Lung microvascular endothelial cell (primary cell): ENCODE measurements at places on chromosomes 3 and 15. TPM values are rescaled to one million over a fixed set of nuclear protein-coding genes. Genes with fewer than 3 reads are reported as not detected.

DNA sequence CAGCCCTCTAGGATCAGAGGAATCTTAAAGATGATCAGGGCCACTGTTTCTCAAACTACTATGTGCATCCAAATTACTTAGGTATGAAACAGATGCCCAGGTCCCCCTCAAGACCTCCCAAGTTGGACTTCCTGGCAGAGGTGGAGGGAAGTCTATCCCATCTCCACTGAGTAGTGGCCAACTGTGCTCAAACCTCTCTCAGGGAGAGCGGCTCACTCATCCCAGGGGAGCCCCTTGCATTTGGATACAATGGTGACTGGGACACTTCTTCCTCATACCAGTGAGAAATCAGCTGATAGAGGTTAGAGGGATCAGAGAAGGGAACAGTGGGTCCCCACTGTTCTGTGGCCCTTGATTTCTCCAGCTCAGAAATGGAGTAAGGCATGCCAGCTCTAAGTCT lies 8.7 kb upstream of the WNT7A start:
- no peak for DNase-seq

DNA sequence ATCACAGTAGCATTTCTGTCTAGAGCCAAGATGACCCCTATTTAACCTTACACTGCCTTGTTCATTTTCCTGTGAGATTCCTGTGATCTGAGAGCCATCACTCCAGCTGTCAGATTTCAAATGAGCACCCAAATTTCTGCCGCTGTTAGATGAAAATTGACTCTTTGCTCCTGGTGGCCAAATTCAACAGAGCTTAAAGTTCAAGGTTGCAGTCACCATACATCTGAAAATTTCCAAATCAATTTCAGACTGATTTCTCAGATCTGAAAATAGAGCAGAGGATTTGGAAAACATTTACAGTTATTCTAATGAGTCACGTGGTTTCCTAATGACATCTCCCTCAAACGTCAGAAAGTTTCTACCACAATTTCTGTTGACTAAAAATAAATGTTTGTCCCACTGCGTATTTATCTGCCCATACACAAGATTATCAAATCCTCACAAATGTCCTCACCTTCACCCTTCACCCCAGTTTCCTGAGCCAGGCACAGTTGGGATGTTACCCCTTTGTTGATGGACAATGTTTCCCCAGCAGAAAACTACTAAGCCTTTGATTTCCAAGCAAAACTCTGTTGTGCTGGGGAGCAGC lies 16.4 kb downstream of the HDC start:
- DNase-seq, result no peak

DNA sequence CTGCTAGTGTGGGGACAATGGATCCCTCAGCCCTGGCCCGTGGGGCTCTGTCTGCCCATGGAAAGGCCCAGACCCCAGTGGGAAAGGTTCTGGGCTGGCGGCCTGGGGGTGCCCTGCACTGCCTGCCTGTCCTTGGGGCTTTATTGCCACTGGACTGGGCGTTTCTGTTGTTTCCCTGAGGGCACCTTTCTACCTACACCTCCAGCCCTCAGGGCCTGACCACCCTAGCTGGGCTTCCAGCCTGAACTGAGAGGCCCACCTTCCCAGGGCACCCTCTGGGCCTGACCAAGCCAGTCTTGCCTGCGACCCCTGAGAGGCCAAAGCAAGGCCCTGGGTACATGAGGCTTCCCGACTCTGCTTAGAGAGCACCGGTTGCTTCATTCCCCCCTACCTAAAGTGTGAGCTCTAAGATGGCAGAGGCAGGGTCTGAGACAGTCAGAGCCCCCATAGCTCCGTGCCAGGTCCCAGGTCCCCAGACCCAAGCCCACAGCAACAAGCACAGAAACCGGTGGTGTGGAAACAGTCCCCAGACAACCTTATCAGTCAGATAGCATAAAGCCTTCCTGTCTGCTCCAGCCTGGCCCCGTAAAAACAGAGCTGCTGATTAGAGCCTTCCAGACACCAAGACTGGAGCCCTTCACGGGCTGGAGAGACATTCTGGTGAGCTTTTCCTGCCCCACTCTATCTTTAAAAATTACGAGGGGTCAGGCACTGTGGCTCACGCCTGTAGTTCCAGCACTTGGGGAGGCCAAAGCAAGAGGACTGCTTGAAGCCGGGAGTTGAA lies 102.8 kb downstream of the CHSY1 start:
- DNase-seq, result peak; percentile 39

Gene ITIH3
- total RNA-seq, result 0.22 and 0.60 TPM in 2 replicates

DNA sequence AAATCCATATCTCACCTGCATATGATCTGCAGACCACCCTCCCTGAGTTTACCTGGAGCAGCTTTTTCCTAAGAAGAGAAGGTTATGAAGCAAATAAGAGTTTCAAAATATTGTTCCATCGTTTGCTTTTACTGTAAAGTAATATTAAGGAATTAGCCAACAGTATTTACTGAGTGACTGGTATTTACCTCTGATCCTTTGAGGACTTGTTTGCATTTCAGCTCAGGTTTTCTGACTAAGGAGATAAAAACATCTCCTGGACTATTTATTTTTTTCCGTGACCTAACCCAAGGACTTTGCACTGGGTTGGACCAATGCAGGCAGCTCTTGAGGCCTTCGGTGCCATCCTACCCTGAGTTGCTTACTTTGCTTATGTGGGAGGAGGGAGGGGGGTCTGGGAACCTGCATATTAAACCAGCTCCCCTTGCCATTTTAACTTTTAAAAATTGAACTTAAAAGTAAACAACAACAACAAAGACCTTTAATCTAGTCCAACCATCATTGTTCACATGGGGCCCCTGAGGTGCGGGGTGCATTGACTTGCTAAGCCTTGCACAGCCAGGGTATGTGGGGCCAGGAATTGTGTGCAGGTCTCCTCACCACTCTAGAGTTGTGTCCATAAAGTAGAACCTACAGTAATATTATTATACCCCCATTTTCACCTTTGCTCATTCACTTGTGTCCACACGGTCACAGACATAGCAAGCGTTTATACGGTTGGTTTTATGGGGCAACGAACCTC lies 39.3 kb downstream of the TRAK1 start:
- no peak for DNase-seq

- DNase-seq, result no peak
Observed at GRCh38 chr3:138439646-138440045, 5.2 kb downstream of the ESYT3 start.

DNA sequence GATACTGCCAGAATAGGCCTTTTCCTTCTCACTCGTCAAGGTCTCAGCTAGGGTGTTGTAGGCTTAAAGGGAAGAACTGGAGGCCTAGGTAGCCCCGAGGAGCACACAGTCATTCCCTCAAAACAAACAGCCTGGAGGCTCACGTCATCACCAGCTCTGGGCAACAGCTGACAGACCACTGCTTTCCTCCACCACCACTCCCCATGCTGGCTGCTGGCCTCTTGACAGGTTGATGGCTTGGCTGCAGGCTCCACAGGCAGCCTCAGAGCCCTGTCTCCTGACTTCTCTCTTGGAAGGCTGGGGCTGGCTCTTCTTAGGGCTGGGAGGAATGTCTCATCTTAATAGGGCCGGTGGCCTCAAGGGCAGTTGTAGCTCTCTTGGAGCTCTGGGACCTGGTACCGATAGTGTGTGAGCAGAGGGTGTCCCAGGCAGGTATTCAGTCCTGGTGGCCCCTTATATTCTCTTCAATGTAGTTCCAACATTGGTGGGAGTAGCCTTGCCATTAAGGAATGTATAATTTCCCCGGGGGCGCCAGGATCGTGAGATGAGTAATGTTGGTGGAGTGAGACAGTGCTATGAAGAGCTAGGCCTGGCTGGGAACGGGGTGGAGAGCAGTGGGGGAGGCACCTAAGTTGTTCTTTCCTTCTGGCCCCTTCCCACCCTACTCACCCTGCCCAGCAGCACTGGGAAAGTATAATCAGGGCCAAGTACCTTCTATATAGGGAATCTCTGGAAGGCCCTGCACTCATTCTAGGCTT lies 6.1 kb upstream of the AP2M1 start:
- DNase-seq, result no peak

DNA sequence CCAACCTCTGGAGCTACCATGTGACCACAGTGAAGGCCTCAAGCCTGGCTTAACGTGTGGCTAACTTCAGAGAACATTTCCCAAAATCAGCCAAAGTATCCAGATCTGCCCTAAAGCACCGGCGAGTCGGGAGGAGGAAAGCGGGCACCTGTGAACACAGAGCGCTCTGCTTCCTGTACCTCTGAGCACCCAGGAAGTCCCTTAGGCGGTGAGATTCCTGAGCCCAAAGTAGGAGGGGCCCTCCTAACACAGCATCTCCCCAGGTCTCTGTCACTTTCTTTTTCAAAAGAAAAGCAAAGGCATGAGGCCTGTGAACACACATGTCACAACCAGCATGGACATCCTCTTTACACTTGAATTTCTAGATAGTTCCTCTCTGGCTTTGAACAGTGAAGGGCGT lies 944 bp upstream of the EIF4E3 start:
- DNase-seq, result no peak

DNA sequence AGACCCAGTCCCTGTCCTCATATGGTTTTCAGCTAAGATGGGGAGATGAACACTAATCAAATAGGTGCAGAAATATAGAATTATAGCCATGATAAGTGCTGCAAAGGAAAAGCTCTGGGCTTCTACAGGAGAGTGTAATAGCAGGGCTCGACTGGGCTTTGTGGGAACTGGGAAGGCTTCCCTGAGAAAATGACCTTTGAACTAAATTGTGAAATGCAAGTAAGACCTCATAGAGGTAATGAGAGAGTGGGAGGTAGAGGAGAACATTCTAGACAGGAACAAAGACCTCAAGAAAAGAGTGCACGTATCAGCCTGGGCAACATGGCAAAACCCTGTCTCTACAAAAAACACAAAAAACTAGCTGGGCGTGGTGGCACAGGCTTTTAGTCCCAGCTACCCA lies 231.6 kb downstream of the ABHD5 start:
- DNase-seq, result no peak

- peak; percentile 46 for DNase-seq
Observed at GRCh38 chr15:76147906-76148570, 88.3 kb downstream of the TMEM266 start.

GRCh38 chr3:115766587-115767482 lies 143.5 kb downstream of the GAP43 start:
- peak; percentile 61 for DNase-seq

Gene FILIP1L
- 22.0 and 36.3 TPM in 2 replicates for total RNA-seq

- DNase-seq, result no peak
Observed at GRCh38 chr3:72582211-72582878, 265.9 kb downstream of the SHQ1 start.

DNA sequence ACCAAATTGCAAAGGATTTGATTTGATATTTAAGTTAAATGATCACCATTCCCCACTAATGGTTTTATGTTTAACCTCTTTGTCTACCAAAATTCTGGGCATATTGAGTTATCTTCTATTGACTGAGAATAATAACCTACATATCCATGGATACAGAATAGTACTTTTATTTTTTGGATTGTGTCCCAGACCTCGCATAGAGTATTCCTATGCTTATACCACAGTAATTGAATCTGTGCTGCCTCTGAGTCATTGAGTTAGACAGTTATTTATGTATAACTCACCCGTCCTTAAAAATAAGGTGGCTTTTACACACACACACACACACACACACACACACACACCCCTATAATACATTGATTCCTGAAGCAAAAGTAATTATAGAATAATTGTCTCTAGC lies 690.1 kb upstream of the BCHE start:
- DNase-seq, result no peak

DNA sequence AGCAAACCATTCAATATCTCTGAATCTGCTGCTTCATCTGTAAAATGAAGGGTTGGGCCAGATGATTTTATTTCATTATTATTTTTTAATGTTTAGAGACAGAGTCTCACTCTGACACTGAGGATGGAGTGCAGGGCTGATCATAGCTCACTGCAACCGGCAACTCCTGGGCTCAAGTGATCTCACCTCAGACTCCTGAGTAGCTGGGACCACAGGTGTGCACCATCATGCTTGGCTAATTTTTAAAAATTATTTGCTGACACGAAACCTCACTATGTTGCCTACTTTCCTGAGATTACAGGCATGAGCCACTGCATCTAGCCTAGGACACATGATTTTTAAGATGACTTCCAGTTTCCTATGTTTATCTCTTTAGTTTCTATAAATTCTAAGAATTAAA lies 105.8 kb downstream of the P3H2 start:
- DNase-seq, result no peak

- DNase-seq, result no peak
Observed at GRCh38 chr15:59616379-59616778, 4.8 kb downstream of the GCNT3 start.

Gene CHRM5
- 0.20 and 0.22 TPM in 2 replicates for total RNA-seq

Gene RAB11A
- total RNA-seq, result 117 and 160 TPM in 2 replicates

GRCh38 chr3:71370467-71370866 lies 213.1 kb downstream of the FOXP1 start:
- no peak for DNase-seq

GRCh38 chr3:175521406-175521805 lies 662.3 kb downstream of the NAALADL2 start:
- DNase-seq, result no peak

DNA sequence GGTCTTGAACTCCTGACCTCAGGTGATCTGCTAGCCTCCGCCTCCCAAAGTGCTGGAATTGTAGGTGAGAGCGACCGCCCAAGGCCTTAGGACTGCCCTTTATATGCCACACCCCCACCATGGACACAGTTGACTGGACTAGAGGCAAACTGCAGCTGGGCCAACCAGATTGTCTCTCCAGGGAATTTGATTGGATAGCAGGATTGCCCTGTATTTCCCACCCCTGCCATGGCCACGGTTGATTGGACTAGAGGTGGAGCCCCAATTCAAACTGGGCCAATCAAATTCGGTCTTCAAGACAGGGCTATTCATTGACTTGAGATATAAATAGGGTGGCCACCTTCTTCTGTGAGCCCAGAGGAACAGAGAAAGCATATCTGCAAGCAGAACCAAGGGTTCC lies 6.9 kb upstream of the CLPX start:
- peak; percentile 34 for DNase-seq

DNA sequence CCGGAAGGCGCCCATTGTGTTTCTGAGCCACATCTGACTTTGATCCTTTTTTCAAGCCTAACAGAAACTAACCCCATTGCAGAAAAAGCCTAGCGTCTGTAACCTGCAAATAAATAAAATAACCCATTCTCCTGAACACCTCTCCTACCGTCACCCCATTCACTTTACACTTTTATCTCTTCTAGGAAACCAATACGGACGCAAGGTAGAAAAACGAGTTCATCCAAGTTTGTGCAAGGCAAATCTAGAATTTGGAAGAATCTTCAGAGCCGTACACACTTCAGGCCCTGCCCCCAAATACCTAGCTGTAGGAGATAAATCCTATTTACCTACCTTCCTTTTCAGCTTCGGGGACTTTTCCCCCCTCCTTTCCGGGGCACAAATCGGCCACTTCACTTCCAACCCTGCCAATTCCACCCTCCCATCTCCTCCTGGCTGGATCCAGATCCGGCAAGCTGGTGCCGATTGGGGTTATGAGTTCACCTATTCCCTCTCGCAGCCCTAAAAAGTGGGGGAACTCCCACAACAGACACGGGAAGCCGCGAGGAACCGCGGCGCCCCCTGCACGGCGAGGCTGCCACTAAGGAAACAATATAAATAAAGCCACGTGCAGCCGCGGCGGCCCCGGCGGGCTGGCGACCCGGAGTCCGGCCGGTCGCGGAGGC lies 987 bp downstream of the PRTG start:
- peak; percentile 13 for DNase-seq

Gene CCDC13
- 0.20 and 0.22 TPM in 2 replicates for total RNA-seq
